ENCODE measurements at places on chromosomes 16 and 17. TPM values are rescaled to one million over a fixed set of nuclear protein-coding genes. Genes with fewer than 3 reads are reported as not detected.

The ASB16 gene
- 18.2 TPM for polyA plus RNA-seq

The ZG16 gene
- polyA plus RNA-seq: not detected

The KRT12 gene
- polyA plus RNA-seq: 0.08 TPM

The GPRC5C gene
- 38.7 TPM for polyA plus RNA-seq

The QRICH2 gene
- polyA plus RNA-seq: 3.5 TPM

The TEKT3 gene
- 1.2 TPM for polyA plus RNA-seq

The CHAD gene
- polyA plus RNA-seq: 4.0 TPM

The CD300C gene
- 0.37 TPM for polyA plus RNA-seq

GRCh38 chr16:3839402-3840184, 40.9 kb downstream of the CREBBP start:
- no peak for DNase-seq

- no peak for DNase-seq
Observed at GRCh38 chr17:2060681-2061440, 6.0 kb downstream of the HIC1 start.

DNA sequence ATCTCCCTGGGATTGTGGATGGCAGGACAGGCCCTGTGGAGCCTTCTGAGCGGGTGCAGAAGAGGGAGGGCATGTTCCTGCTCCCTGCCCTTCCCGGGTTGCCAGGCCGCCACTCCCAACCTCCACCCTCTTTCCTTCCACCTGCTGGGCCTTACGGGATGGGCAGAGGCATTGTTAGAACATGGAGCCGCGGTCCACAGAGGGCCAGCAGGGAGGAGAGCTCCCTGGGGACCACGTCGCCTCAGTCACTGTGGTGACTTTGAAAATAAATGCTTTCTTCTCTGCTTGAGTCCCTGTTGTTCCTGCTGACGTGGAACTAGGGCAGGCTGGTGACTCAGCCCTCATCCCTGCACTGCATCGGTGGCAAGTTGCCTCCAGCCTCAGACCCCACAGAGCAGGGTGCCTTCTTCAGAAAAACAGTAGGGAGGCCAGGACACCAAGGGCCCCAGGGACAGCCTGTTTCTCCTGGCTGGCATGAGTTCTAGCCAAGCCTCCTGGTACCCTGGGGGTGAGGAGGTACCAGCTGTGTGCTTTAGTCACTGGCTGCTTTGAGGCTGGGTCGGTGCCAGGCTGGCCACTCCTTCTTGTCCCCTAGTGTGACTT, 224.9 kb downstream of the SEC14L1 start:
- no peak for DNase-seq

DNA sequence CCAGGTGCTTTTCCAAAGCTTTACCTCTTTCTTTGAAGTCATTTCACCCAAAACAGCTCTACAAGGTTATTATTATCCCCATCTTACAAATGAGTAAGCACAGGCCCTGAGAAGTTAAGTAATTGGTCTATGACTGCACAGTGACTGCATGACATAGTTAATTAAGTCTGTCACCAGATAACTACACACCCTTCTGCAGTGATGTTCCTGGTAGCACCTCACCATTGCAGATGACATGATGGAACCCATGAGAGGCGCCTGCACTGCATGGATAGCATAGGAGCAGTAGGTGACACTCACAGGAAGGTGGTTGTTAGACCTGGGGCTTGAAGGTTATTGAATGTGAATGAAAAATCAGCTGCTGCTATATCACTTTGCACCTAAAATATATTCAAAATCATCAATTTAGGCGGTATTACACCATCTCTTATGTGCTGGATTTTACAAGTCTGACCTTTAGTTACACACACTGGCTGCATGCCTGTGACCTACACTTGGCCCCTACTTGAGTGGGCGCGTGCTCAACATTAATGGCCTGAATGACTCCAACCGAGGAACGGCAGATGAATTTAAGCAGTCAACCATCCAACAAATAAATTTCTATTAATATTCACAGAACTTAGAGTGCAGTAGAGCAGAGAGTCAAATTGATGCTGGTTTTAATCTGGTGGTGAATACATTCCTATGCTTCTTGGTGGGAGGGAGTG, 239.6 kb downstream of the CDH11 start:
- no peak for DNase-seq

GRCh38 chr17:46832945-46833839, 14.7 kb upstream of the WNT3 start:
- no peak for DNase-seq

- no peak for DNase-seq
Observed at GRCh38 chr16:88681709-88682451, 4.4 kb downstream of the SNAI3 start.

DNA sequence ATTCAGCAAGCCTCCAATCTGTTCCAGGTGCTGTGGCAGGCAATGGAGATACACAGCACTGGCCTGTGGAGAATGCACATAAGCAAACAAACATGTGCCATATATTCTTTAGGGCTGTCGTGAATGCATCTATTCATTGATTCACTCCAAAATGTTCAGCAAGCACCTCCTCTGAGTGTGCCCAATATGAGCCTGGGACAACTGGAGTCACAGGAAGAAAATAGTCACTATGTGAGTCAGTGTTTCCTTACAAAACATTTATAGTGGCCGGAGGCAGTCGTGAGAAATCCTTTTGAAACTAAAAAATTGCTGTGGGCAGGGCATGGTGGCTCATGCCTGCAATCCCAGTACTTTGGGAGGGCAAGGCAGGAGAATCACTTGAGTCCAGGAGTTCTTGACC, 310.1 kb downstream of the CA10 start:
- no peak for DNase-seq

DNA sequence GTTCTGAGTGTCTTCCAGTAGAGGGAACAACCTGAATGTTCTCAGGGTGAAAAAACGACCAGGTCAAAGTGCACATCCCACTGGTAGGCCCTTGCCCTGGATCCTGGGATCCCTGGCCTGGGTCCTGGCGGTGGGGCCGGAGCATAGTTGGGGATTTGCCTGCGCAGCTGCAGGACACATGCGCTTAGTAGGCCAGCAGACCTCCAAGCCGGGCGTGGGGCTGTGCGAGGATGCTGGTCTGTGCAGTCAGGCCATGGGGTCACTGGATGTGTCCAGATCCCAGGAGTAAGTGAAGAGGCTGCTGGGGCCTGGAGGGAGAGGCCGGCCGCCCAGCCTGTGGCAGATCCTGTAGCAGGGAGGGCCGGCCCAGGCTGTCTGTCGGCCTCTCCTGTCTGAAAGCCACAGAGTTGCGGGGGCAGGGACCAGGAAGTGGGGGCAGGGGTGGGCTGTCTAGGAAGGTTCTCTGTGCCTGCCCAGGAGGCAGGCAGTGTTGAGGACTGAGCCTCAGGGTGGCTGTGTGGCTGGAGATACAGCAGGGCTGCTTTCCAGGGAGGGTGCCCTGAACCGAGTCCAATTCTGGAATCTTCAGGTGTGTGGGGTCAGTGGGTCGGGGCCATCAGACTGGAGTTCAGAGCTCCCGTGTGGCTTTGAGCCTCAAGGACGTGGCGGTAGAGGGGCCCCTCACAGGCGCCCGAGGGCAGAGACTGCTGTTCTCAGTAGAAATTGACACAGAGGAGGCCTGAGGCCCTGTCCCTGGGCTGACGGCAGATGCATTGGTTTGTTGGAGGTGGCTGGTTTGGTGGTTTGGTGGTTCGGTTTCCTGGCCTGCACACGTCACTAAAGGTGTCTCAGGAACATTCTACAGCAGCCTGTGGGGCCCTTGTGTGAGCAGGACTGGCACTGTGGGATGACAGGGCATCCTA, 17.2 kb upstream of the NUDT16L1 start:
- DNase-seq: no peak

GRCh38 chr17:4329838-4330237, 36.6 kb downstream of the UBE2G1 start:
- no peak for DNase-seq

DNA sequence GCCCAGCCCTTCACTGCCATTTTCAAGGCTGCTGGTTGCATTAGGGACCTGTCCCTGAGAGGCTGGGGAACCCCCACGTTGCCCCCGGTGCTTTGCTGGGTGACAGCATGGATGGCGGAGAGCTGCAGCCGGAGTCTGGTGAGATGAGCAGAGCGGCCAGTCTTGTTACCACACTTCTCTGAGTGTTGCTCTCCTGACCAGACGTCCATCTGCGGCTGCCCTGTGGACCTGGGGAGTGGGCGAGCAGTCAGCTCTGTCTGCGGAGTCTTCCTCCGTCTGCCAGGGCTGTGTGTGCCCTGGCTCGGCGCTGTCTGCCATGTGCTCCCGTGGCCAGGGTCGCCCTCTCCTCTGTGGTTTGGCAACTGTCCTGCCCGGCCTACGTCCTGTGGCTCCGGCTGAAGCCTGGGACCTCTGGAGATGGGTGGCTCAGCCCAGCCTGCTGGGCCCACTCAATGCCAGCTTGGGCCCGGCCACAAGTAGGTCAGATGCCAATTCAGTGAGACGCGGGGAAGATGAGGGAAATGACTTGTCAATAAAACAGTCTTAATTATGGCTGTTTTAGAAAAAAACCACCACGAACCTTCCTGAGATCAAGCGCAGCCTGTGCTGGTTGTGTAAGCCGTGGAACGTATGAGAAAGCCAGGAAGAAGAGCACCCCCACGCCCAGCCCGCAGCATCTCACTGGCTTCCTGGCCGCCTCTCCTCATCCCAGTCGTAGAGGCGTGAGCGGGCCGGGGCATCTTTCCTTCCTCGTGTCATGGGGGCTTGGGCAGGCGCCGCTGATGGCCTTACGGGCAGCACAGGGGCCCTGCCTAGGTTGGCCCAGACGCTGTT, 7.9 kb downstream of the KCTD5 start:
- DNase-seq: no peak

DNA sequence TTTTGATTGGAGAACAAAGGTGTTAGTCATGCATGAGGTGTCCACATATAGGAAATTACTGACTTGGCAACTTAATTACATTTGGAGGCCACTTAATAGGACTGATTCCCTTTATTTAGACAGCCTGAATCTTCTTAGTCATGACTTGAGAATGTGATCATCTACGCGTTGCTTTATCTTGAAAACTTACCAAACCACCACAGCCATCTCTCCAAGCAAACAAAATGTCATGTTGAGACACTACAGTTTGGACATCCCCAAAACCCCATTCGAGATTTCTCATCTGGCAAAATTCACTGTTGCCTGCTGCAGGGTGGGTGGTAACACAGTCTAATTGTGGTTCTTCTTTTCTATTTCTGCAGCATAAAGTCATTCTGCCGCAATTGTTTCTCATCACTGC, 176.5 kb upstream of the CDH5 start:
- DNase-seq: no peak

GRCh38 chr17:40178660-40179059, 1.4 kb downstream of the RAPGEFL1 start:
- no peak for DNase-seq

DNA sequence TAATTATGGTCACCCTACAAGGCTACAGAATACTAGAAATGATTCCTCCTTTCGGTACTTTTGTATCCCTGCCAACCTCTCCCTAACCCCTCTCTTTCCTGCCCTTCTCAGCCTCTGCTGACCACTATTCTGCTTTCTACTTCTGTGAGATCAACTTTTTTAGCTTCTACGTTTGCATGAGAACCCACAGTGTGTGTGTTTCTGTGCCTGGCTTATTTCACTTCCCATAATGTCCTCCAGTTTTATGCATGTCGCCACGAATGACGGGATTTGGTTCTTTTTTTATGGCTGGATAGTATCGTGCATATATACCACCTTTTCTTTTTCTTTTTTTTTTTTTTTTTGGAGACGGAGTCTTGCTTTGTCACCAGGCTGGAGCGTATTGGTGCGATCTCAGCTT, 92.1 kb downstream of the RAP1GAP2 start:
- no peak for DNase-seq

GRCh38 chr17:58352596-58353388, 791 bp upstream of the SUPT4H1 start:
- no peak for DNase-seq

DNA sequence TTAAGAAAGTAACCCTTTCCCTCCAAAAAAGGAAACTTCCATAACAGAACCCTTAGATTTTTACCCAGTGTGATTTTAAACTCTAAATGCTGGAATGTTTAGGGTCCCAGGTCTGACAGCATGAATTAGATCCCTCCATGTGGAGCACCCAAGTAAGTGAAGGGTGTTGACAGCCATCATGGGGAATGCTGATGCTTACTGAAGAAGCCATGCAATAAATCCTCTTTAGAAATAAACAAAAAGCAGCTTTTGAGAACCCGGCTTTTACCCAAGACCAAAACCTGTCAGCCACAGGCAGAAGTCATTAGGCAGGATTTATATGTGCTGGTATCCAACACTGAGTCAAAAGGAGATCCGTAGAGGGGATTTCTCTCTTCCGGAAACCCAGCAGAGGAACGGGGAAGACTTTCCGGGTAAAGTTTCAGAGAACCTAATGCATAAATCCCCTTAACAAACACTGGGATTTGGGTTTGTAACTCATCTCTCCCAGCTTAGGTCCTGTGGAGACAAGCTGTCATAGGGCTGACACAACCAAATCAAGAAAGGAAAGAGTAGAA, 287.5 kb downstream of the IRX3 start:
- no peak for DNase-seq

DNA sequence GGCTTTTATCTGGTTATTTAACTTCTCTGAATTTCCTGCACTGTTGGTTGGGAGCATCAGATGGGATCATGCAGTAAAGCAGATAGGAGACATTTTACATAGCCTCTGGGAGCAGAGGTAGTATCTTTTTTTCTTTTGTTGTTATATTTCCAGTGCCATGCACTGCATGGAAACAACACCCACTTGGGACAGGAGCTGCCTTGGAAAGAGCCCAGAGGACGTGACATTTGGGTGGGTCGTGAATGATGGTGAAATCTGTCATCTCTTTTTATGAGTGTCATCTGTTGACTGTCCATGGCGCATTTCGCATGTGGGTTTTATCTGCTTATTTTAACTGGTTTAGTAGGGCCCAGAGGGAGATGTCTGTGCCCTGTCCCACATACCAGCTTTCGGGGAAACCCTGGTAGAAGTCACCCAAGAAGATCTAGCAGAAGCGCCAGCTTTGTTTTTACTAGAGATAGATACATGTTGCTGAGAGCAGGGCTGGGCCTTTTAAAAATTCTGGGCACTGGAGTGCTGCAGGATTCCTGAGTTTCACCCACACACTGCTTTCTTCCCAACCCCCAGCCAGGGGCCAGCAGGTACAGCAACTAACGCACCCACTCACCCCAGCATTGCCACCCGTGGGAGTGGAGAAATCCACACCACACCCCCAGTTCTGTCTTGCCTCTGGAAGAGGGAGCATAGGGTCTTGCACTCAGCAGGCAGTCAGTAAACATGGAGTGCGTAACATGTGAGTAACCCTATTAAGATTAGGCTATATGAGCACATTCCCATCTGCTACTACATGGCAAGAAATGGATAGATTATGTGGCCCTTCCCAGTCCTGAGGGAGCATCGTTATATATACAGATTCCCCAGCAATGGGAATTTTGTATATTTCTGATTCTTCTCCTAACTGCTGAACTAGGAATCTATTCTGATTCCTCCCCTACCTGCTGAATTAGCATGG, 8.4 kb upstream of the TERF2 start:
- no peak for DNase-seq

- DNase-seq: no peak
Observed at GRCh38 chr17:36684134-36684533, 82.8 kb downstream of the MRM1 start.

GRCh38 chr16:20673882-20674683, 23.4 kb downstream of the ACSM1 start:
- no peak for DNase-seq
